T-helper 17 cell (primary cell): ENCODE measurements at places on chromosomes 1 and 21.

GRCh38 chr1:202968895-202969295, 1.8 kb upstream of the CYB5R1 start:
- no peak overlapping the region for H3K4me3 ChIP-seq
- peaks cover 3% of the 10 kb centered on the region for H3K36me3 ChIP-seq
- peaks cover 27% of the 10 kb centered on the region for H3K4me1 ChIP-seq
- no peak for DNase-seq

DNA sequence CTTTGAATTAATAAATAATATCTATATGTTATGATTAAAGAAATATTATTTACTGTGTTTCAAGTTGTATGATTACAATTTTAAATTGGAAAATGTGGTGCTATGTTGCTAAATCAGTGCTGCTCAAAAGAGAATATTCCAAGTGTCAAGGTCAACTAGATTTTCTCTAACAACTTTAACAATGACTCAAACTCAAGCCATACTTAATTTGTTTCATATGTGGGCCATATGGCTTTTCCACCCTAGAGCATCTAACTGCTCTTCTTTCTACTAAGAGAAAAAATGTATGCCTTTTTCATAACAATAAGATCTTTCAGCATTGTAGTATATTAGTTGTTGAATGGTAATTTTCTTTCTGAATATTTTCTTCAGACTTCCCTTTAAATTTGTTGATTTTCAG, 8.3 kb upstream of the SYT14 start:
- H3K4me1 ChIP-seq: no peaks in the 10 kb centered on the region
- no peaks in the 10 kb centered on the region for H3K36me3 ChIP-seq
- no peak for DNase-seq
- H3K4me3 ChIP-seq: no peak overlapping the region

DNA sequence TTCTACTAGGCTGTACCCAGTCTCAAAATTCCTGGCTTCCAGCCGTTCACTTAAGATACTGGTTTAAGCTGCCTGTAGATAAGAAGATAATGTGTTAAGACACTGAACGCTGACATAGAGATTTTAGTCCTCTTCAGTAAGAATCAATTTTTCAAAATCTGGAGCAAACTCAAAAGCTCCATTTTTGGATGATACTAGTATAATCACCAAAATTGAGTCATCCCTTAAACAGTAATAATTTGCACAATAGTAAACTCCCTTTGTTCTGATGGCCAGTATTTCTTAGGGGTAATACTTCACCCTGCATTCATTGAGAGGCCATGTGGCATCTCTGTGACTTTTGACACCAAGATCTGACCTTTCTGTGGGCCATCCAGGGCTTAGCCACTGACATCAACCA, 299.8 kb upstream of the USP25 start:
- no peak overlapping the region for H3K27ac ChIP-seq
- no peak overlapping the region for H3K4me3 ChIP-seq
- DNase-seq: no peak
- no peaks in the 10 kb centered on the region for H3K27me3 ChIP-seq
- peaks cover under 1% of the 10 kb centered on the region for H3K4me1 ChIP-seq

- no peak overlapping the region for H3K4me3 ChIP-seq
- H3K27me3 ChIP-seq: no peaks in the 10 kb centered on the region
- H3K4me1 ChIP-seq: peaks cover 19% of the 10 kb centered on the region
- H3K36me3 ChIP-seq: peaks cover 2% of the 10 kb centered on the region
These were observed 54.6 kb upstream of the PRDX6 start for GRCh38 chr1:173422456-173422976.

DNA sequence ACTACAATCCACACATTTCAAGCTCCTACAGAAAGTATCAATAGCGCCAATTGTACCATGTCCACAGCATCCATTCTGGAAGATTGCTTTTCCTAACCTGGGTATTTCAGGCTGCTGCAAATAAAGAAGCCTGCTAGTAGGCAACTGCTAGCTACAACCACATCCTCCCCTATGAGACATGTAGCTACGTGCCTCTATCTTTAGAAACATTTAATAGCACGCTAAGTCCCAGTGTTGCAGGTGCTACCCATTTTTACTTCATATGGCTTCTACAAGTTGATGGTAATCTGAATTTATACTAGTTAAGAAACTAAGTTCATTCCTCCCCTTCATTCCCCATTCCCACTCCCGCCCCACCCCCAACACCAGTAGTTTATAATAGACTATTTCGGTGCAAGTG, 7.4 kb upstream of the AMPD1 start:
- no peak for DNase-seq
- H3K4me3 ChIP-seq: no peak overlapping the region
- no peak overlapping the region for H3K27ac ChIP-seq
- H3K4me1 ChIP-seq: no peaks in the 10 kb centered on the region
- H3K27me3 ChIP-seq: no peaks in the 10 kb centered on the region
- H3K36me3 ChIP-seq: peaks cover 3% of the 10 kb centered on the region

- H3K4me1 ChIP-seq: no peaks in the 10 kb centered on the region
- no peak overlapping the region for H3K4me3 ChIP-seq
- H3K27me3 ChIP-seq: peaks cover 38% of the 10 kb centered on the region
- DNase-seq: no peak
These were observed 15.7 kb downstream of the RPTN start for GRCh38 chr1:152143150-152143887.
